PC-3 (cell line): ENCODE measurements at places on chromosomes 1 and 21.
A peak's percentile ranks its signal among the peaks of the same experiment; 100 is the strongest.

DNA sequence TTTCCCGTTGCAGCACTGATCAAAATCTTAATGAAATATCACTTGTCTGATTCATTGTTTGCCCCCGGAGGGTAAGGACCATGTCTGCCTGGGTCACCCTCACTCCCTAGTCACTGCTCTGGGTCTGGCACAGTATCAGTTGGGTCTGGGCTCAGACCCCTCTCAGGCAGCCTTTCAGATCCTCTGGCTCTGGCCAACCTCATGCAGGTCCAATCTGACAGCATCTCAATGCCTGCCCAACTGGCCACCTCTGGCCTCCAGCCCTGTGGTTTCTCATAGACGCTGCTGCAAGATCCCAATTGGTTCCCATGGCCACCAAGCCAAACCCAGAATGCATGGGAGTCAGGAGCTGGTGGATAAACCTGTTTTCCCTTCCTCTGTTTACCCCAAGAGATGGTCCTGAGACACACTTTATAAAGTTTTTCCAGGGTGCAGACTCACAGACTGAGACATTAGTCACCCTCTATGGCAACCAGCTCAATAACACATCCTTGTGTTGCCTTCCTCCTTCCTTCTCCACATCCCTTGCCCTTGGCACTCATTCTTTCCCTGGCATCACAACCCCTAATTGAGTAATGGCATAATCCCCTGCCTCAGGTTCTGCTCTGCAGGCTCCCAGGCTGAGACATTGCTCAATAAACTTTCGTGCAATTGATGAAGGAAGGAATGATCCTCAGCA is 199.2 kb downstream of the GRIK3 start:
- no peak for DNase-seq

- DNase-seq = no peak
These were observed 33.9 kb downstream of the LHX9 start for GRCh38 chr1:197951089-197951488.

DNA sequence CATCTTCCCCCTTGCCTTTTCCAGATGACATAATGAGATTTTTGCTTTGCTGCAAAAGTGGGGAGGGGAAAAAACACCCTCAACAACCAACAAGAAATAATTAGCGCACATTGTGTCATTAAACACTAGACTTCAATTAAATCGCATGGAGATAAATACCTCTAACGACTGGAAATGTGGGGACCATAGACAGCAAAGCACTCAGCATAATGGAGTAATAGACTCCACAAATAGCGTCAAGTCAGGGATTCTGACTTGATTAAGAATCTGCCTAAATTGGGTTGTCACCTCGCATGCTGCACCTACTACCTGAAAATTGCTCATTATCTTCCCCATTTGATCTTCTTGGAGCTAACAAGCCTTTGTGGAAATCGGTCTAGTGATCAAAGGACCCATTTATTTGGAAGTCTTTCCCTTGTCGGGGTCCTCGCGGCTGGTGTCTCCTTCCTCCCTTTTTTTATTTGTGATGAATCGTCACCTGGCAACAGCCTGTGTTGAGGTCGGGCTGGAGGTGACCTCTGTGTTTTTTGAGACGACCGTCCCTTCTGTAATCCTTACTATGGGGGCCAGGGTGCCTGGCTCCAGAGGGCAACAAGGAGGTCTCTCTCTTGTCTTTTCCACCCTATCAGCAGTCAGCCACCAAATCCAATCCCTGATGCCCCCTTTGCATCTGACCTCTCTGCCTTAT is 75.3 kb upstream of the IGSF21 start:
- DNase-seq = no peak

- DNase-seq = no peak
These were observed 38.9 kb downstream of the FAM163A start for GRCh38 chr1:179781962-179782361.

GRCh38 chr1:111720274-111720976 is 18.8 kb downstream of the INKA2 start:
- DNase-seq = no peak

- DNase-seq = peak; percentile 95
These were observed at the start of gene EPHX1 for GRCh38 chr1:225809842-225810578. EPHX1 (plus strand) TSS chr1:225810124; CDS start chr1:225828730, 18,606 bp downstream.

- DNase-seq = no peak
These were observed 16.4 kb upstream of the ATP1A4 start for GRCh38 chr1:160134791-160135572.

DNA sequence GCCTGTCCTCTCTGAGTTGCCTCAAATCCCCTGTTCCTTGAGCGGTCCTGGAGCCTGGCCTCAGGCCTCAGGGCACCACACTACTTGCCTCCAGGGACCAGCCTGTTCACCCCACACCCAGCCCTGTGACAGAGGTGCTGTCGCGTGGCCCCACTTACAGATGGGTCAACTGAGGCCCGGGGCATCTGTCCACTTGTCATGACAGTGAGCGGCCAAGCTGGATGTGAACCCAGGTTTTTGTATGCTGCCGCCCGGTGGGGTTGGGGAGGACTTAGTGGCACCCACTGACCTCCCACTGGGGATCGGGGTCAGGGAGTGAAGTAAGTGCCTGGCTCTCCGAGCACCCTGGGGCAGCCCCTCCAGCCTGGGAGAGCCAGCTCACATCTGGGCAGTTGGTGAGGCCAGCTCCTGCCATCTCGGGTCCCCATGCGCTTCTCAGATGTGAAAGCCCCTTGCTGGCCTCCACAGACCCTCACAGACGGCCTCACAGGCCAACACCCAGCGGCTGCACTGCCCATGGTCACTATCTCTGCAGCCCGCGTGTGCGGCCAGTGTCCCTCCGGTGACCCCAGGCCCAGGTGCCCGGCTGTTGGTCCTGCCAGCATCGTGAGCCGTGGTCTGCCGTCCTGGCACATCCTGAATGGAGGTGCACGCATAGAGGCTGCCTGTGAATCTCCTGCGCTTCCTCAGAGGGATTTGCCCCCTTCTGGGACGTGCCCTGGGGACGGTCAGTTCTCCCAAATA is 9.3 kb upstream of the FAAP20 start:
- no peak for DNase-seq

DNA sequence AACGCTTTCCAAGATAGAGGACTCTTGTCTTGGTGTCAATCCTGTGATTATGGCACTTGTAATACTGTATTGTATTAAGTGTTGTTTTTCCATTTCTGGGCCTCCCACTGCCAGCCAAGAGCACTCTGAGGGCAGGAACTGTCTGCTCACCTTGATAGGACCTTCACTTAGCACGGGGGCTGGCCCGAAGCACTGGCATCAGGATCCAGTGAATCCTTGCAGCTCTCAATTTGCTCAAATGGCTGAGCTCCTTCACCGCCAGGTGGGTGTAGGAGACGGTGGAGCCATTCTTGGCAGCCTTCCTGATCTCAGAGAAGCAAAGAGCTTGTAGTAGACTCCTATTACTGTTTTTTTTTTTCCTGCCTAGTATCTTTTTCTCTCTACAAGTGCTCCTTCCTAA is 17.7 kb downstream of the MECR start:
- DNase-seq = no peak

- no peak for DNase-seq
These were observed 78.1 kb downstream of the CD34 start for GRCh38 chr1:207832796-207833195.

DNA sequence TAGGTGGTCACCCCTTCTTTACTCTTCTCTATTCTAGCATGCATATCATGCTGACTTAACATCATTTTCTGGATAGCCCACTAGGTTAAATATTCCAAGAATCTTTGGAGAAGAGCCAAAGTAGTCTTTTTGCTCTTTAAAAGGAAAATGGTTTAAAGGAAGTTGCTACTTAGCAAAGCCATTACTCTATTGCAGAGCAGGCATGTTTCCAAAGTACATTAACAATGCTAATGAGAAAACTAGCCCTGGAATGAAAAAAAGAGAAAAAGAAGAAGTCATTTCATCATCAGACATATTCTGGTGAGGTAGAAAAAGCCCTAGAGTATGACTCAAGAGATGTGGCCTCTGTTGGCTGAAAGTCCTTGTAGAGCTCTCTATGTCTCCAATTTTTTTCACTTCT is 74.0 kb downstream of the NUF2 start:
- no peak for DNase-seq

- no peak for DNase-seq
These were observed 5.0 kb downstream of the ALPL start for GRCh38 chr1:21514245-21514644.

GRCh38 chr1:81717230-81717629 is 83.5 kb upstream of the ADGRL2 start:
- DNase-seq = peak; percentile 93

GRCh38 chr1:12591267-12591938 is 26.6 kb downstream of the DHRS3 start:
- no peak for DNase-seq

- DNase-seq = peak; percentile 80
These were observed 159.3 kb upstream of the SGIP1 start for GRCh38 chr1:66374561-66375111.

DNA sequence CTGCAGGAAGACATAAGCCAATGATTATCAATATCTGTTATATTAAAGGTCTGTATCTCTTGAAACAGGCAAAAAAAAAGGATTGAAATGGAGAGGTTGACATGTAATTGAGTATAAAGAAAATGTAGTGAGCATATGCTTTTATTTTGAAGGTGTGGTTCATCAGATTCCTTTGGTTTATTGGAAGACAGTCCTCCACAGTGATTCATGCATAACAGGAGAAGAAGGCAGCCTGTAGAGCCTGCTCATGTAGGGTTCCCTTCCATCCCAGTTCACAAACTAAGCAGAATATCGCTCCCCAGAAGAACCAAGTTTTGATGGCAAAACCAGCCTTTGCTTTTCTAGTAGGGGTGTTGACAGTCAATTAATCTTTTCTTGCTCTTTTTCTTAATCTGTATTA is 1016.8 kb upstream of the ADGRL4 start:
- DNase-seq = peak; percentile 7

GRCh38 chr1:205481629-205482151 is 22.8 kb upstream of the CDK18 start:
- no peak for DNase-seq

GRCh38 chr1:226638001-226638601 is 89.5 kb downstream of the STUM start:
- no peak for DNase-seq

- DNase-seq = no peak
These were observed 4.3 kb downstream of the OSBPL9 start for GRCh38 chr1:51621161-51621560.

DNA sequence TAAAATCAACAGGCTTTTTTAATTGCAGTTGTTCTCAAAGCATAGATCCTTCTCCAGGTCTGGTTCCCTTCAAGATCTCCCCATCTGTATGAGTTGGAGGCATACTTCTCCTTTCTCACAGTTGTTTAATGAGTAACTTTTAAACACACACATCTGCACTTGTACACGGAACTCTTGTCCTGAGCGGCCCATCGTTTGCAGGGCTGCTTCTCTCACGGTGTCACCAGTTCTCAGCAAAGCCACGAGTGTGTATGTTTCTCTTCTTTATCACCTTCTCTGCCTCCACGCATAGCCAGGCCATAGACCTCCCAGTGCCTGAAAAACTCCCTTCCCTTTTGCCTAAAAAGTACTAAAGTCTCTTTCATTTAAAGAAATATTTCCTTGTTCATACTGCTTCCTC is 68.7 kb upstream of the ROR1 start:
- no peak for DNase-seq

DNA sequence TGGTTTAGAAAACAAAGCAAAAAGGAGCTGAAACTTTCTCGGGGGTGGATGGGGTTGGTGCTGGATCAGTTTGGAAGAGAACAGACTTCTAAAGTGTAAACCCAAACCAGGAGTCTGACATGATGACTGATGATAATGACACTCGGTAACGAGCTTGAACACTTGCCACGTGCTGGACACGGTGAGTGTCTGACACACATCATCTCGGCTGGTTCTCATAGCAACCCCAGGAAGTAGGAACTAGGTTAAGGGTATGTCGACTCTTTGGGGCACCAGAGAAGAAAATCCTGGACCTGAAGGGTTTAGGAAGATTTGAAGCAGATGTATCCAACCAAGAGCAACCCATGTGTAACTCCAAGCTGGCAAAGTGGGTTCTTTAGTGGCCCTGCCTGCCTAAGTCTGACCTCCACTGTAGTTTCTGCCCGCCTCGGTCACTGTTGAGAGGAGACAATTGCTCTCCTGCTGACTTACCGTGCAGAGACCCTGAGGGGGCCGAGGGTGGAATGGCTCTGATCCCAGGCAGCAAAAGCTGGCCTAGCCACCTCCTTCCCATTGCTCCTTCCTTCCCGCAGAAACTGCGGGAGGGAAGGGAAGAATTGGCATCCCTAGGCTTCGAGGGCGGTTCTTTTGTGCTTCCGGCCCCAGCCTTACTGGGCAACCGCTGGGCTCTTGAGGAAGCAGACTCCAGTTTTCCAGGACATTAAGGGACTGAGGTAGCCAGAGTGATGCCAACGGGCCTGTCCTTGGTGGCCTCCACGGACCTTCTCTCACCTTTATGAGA is 156.0 kb downstream of the TOMM20 start:
- no peak for DNase-seq

- no peak for DNase-seq
These were observed 3.3 kb downstream of the AHDC1 start for GRCh38 chr1:27600498-27601175.

DNA sequence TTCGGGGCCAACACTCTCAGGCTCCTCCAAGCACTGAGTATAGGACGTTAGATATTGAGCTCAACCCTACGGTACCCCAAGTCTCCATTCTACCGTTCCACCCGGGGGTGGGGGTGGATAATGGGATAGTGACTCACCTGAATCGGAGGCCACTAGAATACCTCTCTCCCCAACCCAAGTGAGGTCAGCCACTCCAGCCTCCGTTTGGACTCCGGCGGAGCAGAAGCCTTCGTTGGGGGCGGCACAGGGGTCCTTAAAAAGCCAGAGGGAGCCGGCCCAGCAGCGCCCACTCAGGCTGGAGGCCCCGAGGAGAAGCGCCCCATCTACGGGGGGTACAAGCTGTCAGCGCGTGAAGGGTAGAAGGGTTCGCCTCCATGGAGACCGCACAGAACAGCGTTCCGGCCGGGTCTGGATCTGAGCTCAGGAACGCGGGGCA is 556 bp downstream of the WDR77 start:
- DNase-seq = peak; percentile 34

GRCh38 chr1:219438386-219438785 is 174.5 kb downstream of the ZC3H11B start:
- DNase-seq = no peak

DNA sequence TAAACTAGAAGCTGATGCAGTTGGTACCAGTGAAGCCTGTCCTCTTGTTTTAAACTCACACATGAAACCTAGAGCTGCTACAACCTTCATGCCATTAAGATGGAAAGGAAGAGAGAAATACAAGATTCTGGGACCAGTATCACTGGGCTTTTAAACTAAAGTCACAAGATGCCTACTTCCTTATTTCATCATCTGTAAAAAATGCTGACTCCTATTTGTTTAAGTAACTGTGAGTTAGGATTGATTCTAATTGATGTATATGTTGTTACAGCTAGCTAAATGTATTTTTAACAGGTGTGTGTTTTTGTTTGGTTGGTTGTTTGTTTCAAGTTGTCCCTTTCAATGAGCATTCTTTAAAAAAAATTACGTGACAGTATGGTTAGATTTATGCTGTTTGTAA is 833.3 kb upstream of the PRMT6 start:
- DNase-seq = no peak

GRCh38 chr1:88488237-88488636 is 195.8 kb upstream of the PKN2 start:
- peak; percentile 76 for DNase-seq

- DNase-seq = no peak
These were observed 21.3 kb downstream of the RUNX1 start for GRCh38 chr21:35027563-35028450.
